Fibroblast of mammary gland (primary cell): ENCODE measurements at places on chromosomes 13 and 19.

DNA sequence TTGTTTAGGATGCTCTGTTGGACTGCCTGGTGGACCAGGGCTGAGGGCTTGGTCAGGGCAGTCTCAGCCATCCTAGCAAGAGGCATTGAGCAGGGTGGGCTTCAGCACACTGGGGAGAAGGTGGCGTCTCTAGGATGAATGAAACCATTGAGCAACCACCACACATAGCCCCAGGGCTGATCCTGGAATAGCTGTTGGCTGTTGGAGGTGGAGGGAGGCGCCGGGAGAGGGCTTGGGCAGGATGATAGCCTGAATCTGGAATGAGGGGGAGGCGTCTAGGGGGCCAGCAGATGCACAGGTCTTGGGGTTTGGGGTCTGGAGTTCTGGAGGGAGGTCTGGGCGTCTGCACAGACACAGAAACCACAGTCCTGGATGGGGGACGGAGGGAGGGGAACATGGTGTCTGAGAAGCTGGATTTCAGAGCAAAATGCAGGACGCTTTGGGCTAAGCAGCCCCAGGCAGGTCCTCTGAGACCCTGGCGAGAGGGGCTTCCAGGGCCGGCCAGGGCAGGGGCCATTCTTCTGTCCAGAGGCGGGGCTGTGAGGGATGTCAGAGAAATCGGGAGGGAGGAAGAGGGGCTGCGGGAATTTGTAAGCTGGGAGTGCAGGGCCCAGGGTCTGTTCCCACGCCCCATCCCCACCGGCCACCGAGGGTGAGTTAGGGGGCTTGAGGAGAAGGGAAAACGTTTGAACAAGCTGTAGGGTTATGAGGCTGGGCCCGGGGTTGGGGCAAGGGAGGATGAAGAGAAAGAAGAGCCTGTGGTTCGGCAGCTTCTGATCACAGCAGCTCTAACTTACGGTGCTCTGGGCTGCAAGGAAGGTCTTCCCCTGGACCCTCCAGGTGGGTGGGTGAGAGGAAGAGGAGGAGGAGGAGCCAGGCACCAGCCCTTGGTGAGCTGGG is 5.2 kb downstream of the TRAPPC5 start:
- DNase-seq = no peak

- peak; percentile 33 for DNase-seq
These were observed 52.7 kb downstream of the TRPM4 start for GRCh38 chr19:49210108-49210900.

GRCh38 chr19:7213628-7214323 is 80.4 kb downstream of the INSR start:
- no peak for DNase-seq

GRCh38 chr19:3397266-3398022 is 31.1 kb downstream of the NFIC start:
- DNase-seq = peak; percentile 44

- DNase-seq = peak; percentile 30
These were observed 36.1 kb upstream of the EPHX3 start for GRCh38 chr19:15268192-15268927.

- peak; percentile 49 for DNase-seq
These were observed at the start of gene CYSLTR2 for GRCh38 chr13:48653472-48653939. TSS of gene CYSLTR2 (plus strand) at chr13:48653929. CDS start at chr13:48706818, 52,889 bp downstream.

GRCh38 chr13:79775830-79776229 is 294.9 kb downstream of the NDFIP2 start:
- DNase-seq = peak; percentile 80

DNA sequence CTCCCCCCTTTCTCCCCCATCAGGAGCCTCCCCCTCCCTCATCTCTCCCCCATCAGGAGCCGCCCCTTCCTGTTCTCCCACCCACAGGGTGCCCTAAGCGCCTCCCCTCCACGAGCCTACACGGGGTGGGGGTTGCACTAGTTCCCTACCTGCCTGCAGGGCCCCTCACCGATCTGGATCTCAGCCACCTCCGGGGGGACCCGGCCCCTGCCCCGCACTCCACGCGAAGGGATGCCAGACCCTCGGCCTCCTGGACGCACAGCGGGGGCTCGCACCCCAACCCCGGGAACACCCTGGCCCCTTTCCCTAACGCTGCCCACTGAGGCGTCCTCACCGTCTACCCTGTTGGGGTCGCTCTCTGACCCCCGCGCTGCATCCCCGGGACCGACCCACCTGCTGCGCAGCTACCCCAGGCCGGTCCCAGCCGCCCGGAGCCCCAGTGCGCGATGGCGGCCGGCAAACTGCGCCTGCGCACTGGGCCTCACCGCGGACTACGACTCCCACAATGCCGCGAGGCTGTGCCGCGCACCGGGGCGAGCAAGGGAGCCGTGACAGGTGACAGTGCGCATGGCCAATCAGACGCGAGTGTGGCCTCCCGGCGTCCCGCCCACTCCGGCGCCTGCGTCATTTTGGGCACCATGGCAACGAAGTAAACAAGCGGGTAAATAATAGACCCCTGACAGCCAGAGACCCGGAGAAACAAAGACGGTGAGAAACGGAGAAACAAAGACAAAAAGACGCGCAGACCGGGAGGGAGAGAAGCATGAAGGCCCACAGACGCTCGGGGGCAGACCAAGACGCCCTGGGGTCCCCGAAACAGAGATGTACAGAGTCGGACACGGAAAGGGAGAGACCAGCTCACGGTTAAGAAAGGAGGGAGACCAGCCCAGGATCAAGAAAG is at the start of gene ZSCAN18:
Gene ZSCAN18 (minus strand): TSS at position 451 of the 901 bp plus-strand sequence. CDS start 7,964 bp downstream, outside the sequence.
- peak; percentile 93 for DNase-seq
